ENCODE measurements at places on chromosomes 11 and 22.

DNA sequence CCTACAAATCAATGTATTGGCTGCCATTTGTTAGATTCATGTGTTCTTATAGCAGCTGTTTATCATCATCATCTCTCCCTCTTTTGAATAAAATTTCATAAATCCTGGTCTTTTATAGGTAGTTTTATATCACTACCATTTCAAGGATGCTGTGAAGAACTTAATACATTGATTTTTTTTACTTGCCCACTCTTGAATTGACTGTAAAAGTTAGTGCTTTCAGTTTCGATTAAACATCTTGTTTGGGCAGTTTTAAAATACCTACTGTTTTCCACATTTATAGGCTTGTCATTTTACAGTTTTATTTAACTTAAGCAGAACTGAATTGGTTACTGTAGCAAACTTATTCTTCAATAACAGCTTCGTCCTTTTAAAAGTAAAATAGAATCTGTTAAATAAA, 59.5 kb downstream of the TTC17 start:
- no peak for DNase-seq

- peak; percentile 32 for DNase-seq
Observed at GRCh38 chr22:39839917-39840510, 53.5 kb downstream of the ENTHD1 start.

- DNase-seq = no peak
Observed at GRCh38 chr11:26134481-26135355, 197.2 kb upstream of the ANO3 start.

DNA sequence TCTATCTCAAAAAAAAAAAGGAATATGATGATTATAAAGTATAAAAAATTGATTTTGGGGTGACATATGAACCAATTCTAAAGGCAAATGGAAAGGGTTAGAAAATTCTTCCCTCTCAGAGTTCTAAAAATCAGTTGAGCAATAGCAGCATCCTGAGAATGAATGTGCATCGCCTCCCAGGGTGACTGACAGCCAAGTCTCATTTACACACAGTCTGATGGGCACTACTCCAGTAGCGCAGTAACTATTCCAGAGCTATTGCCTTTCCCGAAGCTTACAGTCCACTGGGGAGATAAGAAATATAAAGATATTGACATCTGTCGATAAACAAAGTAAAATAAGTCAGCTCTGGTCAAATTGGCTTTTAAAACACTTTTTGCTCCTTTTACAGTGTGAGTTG, 32.3 kb upstream of the SORL1 start:
- DNase-seq = no peak

GRCh38 chr11:121741351-121741760, 288.6 kb upstream of the SORL1-AS1 start:
- no peak for DNase-seq

DNA sequence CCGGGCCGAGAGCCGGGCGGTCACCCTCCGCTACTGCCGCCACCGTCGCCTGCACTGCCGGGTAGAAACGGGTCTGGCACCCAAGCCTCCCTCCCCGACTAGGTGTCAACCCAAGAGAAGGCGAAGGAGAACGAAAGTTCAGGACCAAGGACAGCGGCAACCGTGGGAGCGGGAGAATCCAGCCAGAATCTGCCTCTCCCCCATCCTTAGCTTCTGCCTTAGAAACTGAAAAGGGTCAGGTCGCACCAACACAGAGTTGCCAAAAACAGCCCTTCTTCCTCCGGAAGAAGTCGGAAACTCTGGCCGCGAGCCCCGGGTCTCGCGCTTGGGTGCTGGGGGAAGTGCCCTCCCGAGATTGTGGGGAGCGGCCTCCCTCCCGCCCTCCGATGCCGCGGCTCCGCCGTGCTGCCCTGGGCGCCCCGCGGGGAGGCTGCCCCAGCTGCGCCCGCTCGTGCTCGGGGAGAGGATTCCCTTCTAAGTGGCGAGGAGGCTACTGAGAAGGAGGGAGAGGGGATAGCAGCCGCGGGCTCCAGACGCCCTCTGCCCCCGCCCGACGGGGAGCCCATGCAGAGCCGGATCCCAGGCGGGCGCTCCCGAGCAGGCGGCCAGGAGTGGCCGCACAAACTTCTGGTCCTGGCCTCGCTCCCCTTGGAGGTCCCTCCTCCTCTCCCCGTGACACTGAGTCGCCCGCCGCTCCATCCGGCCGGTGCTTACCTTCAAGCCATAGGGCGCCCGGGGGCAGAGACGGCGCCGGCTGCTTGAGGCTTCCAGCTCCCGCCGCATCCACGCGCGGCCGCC, 637 bp downstream of the DRD2 start:
- peak; percentile 34 for DNase-seq

Data from hematopoietic multipotent progenitor cell treated with erythropoietin and hydrocortisone succinate and interleukin-3 and kit ligand, for 15 days (in vitro differentiated cells).